ENCODE measurements at places on chromosomes 2 and 18.

DNA sequence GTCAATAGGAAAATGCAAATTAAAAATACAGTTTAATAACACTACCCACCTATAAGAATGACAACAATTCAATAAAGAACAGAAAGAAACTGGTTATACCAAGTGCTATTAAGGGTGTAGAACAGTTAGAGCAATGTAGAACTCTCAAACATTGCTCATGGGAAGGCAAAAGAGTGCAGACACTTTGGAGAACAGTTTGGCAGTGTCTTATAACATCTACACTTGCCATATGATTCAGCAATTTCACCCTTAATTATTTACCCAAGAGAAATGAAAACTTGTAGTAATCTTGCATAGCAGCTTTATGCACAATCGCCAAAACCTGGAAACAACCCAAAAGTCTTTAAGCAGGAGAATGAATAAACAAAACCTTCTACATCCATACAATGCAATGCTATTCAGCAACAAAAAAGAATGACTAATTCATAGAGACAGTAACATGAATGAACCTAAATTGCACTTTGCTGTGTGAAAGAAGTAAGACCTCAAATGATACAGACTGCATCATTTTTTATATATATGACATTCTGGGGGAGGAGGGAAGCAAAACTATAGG is 455.2 kb downstream of the THSD7B start:
- no peak for DNase-seq

- no peak for DNase-seq
Measured at GRCh38 chr2:85875350-85876050, 13.3 kb downstream of the ST3GAL5 start.

GRCh38 chr2:231212329-231212845 is 14.0 kb downstream of the ARMC9 start:
- DNase-seq: no peak

DNA sequence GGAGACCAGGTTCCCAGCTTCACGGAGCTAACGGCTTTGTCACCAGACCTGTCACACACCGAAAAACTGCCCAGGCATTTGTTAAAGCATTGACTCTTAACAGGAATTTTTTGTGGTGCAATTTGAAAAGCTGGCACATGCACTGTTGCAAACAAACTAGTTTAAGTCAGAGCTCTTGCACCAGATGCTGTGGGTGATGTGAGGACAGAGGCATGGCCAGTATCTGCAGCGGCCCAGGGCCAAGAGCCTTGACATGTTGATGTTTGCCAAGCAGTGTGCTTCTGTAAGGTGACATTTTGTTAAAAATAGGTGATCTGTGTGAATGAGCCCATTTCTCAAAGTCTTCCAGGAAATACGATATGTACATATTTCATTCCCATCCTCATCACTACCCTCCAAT is 142.5 kb downstream of the MTCL1 start:
- DNase-seq: no peak

- DNase-seq: no peak
Measured at GRCh38 chr2:227097495-227098161, 66.4 kb downstream of the COL4A4 start.

DNA sequence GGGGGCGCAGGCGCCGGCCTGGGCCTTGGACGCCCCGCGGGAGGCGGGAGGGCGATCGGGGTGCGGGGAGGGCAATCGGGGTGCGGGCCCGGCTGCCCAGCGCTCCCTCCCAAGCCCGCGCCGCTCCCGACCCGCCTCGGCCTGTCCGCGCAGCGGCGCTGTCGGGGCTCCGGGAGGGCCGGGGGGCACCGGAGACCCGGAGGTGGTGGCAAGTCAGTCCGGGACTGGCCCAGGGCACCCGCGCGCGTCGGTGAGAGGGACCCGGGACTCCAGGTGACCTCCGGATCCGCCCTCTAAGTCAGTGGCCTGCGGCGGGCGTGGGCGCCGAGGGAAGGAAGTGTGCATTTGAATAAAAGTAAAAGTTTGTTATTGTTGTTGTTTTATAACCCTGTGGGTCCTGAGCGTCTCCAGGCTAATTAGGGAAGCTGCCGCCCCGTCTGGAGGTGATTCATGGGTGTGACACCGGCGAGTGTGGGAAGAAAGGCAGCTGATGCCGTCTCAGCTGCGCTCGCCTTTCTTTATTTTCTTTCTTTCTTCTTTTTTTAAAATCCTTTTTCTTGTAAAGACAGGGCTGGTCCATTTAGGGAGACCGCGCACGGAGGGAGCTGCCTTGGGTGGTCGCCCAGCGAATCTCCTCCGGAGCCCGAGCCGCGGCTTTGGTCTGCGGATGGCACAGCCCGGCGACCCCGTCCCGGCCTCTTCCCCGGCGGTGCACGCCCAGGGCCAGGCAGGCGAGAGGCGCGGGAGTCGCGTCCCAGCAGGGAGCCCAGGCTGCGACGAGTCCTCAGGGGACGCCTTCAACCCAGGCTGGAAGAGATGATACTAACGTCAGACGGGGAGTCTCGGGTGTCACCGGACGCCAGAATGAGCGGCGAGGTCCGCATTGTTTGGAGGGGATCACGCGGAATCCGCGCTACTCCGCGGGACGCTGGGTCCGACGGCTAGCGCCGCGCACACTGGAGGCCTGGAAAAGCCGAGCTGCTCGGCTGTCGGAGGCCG is 627 bp upstream of the CRACDL start:
- no peak for DNase-seq

- no peak for DNase-seq
Measured at GRCh38 chr2:128646091-128646490, 327.4 kb upstream of the HS6ST1 start.

DNA sequence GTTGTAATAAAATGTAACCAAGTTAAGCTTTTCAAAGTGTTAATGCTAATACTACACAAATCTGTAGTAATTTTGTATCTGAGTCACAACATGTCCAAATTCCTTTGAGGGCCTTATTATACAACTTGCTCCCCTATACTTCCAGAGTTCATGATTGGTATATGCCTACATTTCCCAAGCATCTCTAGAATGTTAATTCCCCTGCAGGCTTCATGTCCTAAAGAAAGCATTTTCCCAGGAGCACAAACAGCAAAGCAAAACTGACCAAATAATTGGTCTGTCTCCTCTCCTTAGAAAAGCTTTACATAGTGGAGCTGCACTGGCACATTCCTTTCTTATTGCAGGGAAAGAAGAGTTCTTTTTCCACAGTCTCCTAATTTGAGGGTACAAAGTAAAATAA is 3.7 kb downstream of the ALS2 start:
- DNase-seq: no peak

DNA sequence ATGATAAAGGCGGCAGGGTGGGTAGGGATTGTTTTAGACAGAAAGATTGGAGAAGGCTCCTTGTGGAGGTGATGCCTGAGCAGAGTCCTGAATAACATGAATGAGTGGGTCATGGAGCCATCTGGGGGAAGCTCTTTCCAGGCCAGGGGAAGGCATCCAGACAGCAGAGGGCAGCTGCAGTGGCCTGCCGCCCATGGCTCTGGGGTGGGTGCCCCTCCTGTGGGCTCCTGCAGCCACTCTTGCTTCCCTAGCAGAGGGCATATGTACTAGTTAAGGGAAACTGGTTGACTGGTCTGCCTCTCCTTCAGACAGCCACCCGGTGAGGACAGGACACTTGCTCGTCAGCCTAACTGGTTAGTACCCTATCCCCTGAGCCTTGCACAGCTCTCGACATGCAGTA is 46.5 kb upstream of the SLC1A4 start:
- no peak for DNase-seq

DNA sequence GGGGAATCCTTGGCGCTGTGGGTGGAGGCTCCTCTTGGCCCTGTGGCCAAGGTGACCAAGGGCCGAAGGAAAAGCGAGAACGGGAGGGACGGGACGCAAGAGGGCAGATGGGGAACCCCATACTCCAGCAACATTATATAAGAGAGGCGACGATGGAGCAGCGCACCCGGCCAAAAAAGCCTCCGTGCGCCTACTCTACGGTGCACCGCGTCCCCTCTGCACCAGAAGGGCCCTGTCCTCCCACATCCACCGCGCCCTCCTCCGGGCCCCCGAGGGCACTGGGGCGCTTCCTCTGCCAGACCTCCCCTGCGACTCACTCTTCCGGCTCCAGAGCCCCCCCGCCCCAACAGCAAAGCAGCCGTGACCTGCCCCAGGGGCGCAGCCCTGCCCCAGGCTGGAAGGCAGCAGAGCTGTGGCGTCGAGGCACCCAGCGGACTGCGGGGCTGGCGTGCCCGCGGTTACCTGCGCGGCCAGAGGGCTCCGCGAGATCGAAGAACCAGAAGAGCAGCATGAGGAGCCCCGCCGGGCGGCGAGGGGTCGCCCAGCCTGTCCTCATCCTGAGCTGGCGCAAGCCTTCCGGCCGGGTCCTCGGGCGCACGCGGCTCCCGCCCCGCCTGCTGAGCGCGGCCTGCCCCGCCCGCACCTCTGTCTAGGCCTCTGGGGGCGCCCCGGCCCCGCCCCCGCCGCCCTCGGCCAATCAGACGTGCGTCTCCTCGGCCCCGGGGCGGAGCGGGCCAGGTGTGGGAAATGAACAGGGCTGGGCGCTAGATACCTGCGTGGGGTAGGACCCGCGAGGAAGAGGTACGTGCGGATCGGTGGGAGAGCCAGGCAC is 106.3 kb upstream of the CD302 start:
- DNase-seq: no peak

GRCh38 chr2:223114170-223114569 is 62.2 kb downstream of the KCNE4 start:
- peak; percentile 24 for DNase-seq

DNA sequence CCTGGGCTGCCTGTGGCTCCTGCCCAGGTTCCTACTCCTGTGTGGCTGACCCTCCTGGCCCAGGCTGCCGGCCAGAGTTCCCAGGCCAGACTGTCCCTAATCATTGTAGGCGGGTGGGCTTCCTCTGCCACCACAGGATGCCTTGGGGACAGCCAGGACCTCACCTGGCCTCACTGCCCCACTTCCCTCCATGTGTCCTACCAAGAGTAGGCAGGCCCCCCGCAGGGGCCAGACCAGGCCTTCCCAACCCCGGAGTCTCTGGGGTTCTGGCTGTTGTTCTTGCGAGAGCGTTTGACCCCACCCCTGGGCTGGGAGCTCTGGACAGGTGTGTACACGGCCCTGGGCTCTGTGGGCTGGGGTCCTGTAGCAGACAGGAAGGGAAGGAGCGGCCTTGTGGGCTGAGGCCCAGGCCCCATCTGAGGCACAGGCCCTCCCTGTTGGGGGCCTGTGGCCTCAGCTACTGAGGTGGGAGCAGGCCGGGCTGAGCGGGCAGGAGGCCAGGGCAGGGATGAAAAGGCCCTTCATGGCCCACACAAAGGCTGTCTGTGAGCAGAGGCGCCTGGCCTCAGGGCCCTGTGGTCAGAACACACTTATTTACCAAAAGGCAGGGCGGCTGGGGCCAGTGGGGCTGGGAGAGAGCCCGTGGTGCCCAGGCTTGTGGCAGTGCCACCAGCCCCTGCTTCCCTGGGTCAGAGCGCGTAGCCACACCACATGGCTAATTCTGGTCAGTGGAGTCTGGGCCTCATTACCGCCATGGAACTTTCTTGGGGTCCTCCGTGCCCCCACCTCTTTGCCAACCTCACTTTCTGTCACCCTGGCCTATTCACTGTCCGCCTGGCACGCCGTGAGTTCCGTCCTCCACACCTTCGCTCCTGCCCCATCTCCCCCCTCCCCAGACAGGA is 2.0 kb downstream of the SNORC start:
- no peak for DNase-seq

DNA sequence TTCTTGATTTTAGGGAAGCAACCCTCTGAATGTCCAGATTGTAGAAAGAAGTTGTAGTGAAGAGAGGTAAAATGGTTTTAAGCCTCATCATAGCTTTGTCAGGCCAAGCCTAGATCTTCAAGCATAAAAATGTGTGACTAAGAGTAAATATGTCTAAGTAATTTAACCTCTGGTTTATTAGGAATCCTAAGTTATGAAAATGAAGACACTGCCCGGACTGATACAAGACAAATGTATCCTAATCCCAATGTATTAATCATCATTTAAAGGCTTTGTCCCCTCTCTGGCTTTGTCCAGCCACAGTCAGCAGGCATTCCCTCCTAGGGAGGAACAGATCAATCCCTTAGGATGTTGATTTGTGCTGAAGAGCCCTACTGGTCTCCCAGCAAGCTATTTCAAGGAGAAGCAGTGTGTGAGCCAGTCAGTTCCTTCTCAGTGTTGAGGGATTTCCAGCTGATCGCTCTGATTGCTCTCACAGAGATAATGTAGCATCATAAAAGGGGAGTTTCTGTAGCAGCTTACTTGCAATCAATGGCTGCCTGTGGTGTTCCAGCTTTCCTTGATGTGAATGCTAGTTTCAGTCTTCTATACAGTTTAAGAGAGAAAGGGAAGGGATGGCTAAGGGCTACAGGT is 796.1 kb downstream of the EPHA4 start:
- DNase-seq: peak; percentile 37

GRCh38 chr2:132978840-132979239 is 308.8 kb upstream of the LYPD1 start:
- DNase-seq: no peak

GRCh38 chr2:20702563-20702962 is 35.6 kb downstream of the GDF7 start:
- peak; percentile 65 for DNase-seq

- DNase-seq: peak; percentile 19
Measured at GRCh38 chr2:55768991-55769390, 75.3 kb upstream of the PNPT1 start.

- DNase-seq: no peak
Measured at GRCh38 chr2:168097431-168097830, 150.0 kb downstream of the STK39 start.

GRCh38 chr2:26355038-26355995 is 8.7 kb upstream of the ADGRF3 start:
- peak; percentile 94 for DNase-seq

GRCh38 chr2:141942006-141942789 is 188.6 kb downstream of the LRP1B start:
- DNase-seq: no peak

GRCh38 chr2:189115126-189115525 is 64.4 kb downstream of the COL5A2 start:
- DNase-seq: peak; percentile 57

- no peak for DNase-seq
Measured at GRCh38 chr2:231533086-231533776, 3.0 kb upstream of the NMUR1 start.

DNA sequence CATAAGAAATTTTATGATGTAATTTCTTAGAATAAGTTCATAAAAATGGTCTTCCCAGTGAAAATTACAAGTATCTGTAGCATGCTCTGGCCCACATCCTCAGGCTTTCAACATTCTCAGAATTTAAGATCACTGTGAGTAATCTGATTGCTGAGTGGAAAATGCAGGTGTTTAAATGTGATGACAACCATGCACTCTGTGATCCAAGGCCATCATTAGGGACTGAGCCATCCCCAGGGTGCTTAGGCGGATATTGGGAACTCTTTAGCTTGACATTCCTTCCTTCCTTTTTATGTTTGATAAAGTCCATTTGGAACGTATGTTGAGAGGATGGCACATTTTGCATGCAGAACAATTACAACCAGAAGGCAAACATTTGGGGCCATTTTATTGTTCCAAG is 95.5 kb downstream of the ARL4C start:
- no peak for DNase-seq

- DNase-seq: no peak
Measured at GRCh38 chr18:48136827-48137373, 206.4 kb upstream of the SMAD2 start.

DNA sequence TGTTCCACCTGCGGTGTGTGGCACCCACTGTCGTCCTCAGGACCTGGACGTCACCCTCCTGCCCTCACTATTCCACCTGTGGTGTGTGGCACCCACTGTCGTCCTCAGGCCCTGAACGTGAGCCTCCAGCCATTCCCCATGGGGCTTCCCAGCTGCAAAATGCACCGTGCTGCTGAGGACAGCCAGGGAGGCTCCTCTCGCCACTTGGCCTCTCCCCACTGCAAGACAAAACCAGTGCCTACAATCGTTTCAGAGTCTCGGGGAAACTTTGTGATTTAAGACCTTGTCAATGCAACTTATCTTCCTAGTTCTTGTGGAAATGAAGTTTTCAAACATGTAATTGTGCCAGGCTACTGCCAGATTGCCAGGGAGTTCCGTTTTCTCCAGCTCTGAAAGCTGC is 319.3 kb upstream of the SALL3 start:
- no peak for DNase-seq
